ENCODE measurements at places on chromosomes 1 and 21. TPM values are rescaled to one million over a fixed set of nuclear protein-coding genes. Genes with fewer than 3 reads are reported as not detected.

DNA sequence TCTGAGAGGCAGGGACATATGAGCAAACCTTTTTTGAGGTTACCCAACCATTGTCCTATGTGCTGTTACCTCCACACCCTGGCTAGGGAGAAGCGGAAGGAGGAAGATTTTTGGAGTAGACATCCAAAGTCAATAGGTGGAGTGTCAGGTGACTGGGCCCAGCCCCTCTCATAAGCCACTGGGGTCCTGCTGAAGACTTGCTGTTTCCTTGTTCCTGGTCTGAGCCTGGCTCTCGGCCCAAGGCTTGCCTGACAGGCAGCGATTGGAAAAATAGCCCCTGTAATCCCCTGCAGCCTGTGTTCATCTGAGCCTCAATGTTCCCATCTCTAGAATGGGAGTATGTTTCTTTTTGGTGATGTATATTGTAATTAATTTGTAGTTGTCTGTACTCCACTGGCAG, 6.9 kb upstream of the PIGR start:
- peaks cover 8% of the 10 kb centered on the region for H3K4me1 ChIP-seq
- no peaks in the 10 kb centered on the region for H3K36me3 ChIP-seq
- no peak overlapping the region for H3K4me3 ChIP-seq
- DNase-seq: no peak
- peaks cover 24% of the 10 kb centered on the region for H3K27me3 ChIP-seq
- H3K27ac ChIP-seq: no peak overlapping the region

DNA sequence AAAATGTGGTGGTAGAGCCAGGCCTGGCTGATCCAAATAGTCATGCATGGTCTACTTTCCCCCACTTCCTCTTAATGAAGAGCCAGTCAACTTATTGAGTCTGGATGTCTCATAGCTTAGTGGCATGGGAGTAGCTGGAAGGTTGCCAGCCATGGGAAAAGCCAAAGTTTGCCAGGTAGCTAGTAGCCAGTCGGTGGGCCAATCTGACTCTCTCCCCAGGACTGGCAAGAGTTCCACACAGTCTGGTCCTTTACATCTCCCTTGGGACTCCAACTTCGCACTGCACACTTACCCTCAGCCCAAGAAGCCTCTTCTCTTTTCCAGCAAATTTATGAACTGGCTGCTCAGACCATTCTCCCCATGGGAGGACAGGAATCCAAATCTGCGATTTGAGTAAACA, 8.3 kb downstream of the WARS2 start:
- no peak for DNase-seq
- H3K4me3 ChIP-seq: no peak overlapping the region
- H3K4me1 ChIP-seq: peaks cover 5% of the 10 kb centered on the region
- H3K27me3 ChIP-seq: no peaks in the 10 kb centered on the region
- no peak overlapping the region for H3K27ac ChIP-seq
- peaks cover 7% of the 10 kb centered on the region for H3K36me3 ChIP-seq

GRCh38 chr1:157944663-157945280, 48.7 kb upstream of the KIRREL1 start:
- H3K36me3 ChIP-seq: peaks cover 2% of the 10 kb centered on the region
- no peak overlapping the region for H3K27ac ChIP-seq
- H3K27me3 ChIP-seq: peaks cover 23% of the 10 kb centered on the region
- DNase-seq: no peak
- H3K4me3 ChIP-seq: no peak overlapping the region
- H3K4me1 ChIP-seq: peaks cover 3% of the 10 kb centered on the region

- H3K36me3 ChIP-seq: no peaks in the 10 kb centered on the region
- no peak overlapping the region for H3K4me3 ChIP-seq
- H3K27me3 ChIP-seq: peaks cover 50% of the 10 kb centered on the region
- DNase-seq: no peak
- H3K27ac ChIP-seq: no peak overlapping the region
Measured at GRCh38 chr1:230351514-230351913, 74.6 kb downstream of the PGBD5 start.

DNA sequence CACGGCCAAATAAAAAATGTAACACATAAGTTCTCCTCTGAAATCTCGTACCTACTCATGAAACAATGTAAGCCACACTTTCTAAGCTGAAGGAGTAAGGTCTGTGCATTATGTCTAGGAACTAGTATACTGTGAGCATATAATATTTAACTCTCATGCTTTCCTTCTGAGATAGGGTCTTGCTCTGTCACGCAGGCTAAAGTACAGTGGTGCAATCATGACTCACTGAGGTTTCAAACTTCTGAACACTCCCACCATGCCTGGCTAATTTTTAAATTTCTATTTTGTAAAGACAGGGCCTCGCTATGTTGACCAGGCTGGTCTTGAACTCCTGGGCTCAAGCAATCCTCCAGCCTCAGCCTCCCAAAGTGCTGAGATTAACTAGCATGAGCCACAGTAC, 71.3 kb downstream of the AHCTF1 start:
- H3K4me1 ChIP-seq: no peaks in the 10 kb centered on the region
- H3K36me3 ChIP-seq: peaks cover 2% of the 10 kb centered on the region
- no peaks in the 10 kb centered on the region for H3K27me3 ChIP-seq
- DNase-seq: no peak
- H3K4me3 ChIP-seq: no peak overlapping the region

DNA sequence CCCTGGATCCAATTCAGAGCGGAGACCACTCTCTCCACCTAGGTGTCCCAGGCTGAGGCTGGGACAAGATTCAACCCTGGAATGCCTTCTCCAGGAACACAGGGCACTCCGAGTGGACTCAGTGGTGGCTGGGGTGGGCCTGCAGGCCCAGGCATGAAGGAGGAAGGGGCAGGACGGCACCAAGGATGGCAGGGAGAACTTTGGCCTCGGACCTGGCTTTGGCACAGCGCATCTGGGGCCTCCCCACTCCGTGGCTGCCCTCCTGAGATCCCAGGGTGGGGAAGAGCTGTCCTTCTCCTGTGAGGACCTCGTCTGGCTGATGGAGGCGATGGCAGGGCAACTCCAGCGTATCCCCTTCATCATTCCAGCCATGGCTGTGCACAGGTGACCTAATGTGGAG, 35.6 kb downstream of the DHCR24 start:
- no peak for DNase-seq
- H3K36me3 ChIP-seq: no peaks in the 10 kb centered on the region
- H3K27me3 ChIP-seq: no peaks in the 10 kb centered on the region
- H3K4me3 ChIP-seq: no peak overlapping the region
- no peak overlapping the region for H3K27ac ChIP-seq

DNA sequence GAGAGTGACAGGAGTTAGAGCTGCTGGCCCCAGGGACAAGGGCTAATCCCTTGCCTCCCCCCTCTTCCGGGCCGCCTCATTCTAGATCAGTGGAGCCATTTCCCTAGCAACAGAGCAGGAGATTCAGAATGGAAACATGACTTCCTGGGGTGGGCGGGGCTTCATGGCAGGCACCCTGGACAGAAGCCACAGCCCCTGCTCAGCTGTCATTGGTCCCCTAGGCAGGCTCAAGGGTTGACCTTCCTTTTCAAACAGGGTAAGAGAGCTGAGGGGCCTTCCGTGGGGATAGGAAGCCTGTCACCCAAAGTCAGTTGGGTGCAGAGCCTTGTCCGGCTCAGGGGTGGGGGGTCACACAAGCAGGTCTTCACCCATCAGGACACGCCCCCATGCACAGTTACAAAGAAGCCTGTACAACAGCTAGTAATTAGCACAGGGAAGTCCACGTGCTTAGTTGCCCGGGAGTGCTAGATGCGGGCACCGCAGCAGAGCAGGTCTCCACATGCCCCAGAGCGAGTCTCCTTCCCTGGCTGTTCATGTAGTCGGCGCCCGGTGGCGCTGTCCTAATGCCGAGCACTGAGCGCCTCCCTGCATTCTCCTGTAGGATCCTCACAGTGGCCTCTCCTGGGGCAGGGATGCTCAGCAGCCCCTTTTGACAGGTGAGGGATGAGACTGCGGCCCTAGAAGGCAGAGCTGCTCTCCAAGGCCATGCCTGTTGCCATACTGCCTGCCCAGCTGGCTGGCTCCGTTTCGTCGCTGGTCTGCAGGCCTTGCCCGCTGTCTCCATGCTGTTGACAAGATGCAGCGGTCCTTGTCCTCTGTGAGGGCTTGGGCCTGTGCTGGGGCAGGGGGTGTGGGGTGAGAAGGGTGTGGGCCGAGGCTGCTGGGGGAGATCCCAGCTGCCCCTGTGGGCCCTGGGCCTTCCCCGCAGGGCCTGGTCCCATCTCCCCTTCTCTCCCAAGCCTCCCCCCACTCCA, 5.1 kb downstream of the TMEM201 start:
- H3K36me3 ChIP-seq: no peaks in the 10 kb centered on the region
- H3K4me1 ChIP-seq: peaks cover 22% of the 10 kb centered on the region
- no peak overlapping the region for H3K4me3 ChIP-seq
- no peak for DNase-seq
- H3K27ac ChIP-seq: no peak overlapping the region

DNA sequence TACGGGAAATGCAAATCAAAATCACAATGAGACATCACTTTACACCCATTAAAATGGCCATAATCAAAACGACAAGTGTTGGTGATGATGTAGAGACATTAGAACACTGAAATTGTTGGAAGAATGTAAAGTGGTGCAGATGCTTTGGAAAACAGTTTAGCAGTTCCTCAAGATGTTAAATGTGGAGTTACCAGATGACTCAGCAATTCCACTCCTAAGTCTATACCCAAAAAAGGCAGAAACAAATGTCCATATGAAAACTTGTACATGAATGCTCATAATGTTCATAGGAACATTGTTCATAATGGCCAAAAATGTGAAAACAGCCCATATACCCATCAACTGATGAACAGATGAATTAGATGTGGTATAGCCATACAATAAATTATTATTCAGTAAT, 267.4 kb downstream of the KCNH1 start:
- H3K4me1 ChIP-seq: no peaks in the 10 kb centered on the region
- no peak overlapping the region for H3K4me3 ChIP-seq
- no peaks in the 10 kb centered on the region for H3K36me3 ChIP-seq
- H3K27ac ChIP-seq: no peak overlapping the region

Gene CNTN2
- not detected for total RNA-seq

Measured in T-helper 17 cell (primary cell).